ENCODE measurements at places on chromosomes 6 and 20.

GRCh38 chr20:46246559-46246958 lies 61.7 kb downstream of the CDH22 start:
- no peak for DNase-seq

DNA sequence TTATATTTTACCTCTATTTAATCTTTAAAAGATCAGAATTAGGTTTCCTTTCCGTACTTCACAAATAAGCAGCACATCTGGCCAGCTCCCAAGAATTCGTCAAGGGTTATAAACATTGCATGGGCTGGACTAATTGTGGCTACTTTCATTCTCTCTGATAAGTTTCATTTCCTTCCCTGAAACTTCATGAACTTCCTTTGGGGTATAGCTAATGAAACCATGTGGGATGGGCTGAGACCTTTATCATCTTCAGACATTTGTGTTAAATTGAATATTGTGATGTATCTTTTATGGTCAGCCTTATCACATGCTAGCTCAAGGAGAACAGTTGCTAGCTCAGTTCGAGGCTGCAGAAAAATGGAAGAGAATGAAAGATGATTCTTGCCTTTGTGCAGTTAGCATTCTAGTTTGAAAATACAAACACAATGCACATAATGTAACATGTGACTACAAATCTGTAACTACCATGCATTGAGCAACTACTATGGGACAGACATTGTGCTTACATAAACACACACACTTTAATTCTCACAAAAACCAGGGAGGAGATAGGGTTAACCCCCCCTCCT lies 1.7 kb upstream of the GMPR start:
- DNase-seq, result no peak

DNA sequence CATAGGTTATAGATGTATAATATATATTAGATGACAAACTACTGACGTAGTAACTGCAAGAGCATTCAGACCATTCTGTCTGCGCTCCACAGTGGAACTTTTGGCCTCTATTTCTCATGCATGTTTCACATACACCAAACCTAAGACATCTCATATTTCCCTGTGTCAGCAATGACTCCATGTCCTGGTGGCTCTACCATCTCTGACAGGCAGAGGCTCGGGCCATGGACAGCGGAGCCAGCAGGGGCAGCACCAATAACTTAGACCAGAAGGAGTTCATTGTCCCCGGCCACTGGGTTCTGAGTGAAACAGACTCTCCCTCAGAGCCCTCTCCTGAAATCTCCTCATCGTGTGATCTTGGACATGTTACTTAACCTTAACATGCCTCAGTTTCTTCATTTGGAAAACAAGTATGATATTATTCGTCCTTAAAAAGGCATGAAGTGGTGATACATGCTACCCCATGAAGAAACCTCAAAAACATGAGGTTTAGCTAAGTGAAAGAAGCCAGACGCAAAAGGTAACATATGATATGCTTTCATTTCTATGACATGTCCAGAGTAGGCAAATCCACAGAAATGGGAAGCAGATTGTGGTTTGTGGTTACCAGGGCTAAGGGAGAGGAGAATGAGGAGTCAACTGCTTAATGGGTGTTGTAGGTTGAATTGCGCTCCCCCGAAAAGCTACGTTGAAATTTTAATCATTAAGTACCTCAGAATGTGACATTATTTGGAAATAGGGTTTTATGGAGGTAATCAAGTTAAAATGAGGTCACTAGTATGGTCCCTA lies 564.0 kb upstream of the JARID2 start:
- DNase-seq, result no peak

DNA sequence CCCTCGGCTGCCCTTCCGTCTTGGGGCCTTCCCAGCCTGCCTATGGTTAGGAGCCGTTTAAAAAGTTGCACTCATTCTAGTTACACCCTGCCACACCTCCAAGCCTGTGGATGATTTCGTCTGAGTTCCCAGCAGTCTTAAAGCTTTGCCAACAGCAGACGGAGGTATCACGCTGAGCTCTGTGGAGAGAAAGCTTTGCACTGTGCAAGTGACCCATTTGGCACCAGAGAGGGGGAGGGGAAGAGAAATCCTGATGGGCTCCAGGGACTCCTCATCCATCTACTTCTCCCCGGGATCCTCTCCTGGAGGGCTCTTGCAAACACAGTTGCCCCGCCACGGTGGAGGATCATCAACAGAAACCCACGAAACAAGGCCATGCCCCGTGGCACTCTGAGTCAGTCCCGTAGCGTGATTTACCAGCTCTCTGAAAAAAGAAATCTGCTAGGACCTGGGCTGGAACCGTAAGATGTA lies 98.8 kb upstream of the CITED2 start:
- DNase-seq, result no peak

DNA sequence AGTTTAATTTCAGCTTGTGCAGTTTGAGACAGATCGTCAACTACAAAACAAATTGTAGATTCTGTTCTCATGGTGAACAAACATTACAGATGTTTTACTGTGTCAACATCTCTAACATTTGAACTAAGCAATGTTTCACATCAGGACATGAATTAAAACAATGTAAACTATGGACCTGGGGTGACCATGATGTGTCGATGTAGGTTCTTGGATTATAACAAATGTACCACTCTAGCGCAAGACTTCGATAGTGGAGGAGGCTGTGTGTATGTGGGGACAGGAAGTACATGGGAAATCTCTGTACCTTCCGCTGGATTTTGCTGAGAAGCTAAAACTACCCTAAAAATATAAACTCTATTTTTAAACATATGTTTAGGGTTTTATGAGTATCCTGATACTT lies 17.1 kb downstream of the HIVEP2 start:
- no peak for DNase-seq

GRCh38 chr20:39105551-39105950 lies 143.4 kb downstream of the DHX35 start:
- DNase-seq, result no peak

DNA sequence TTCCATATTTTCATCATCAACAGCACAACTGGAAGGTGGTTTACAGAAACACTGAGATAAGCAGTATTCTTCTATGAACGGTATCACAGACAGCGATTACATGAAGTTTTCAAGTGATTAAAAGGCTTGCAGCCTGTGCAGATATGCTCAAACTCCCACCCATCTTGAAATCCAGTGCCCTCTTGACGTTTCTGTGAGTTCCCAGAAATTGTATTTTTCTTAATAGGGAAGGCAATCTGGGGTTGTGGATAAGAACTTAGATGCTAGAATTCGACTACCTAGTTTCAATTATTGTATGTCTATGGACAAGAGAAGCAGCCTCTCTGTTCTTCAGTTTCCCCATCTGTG lies 290.3 kb downstream of the ZNF217 start:
- DNase-seq, result no peak

DNA sequence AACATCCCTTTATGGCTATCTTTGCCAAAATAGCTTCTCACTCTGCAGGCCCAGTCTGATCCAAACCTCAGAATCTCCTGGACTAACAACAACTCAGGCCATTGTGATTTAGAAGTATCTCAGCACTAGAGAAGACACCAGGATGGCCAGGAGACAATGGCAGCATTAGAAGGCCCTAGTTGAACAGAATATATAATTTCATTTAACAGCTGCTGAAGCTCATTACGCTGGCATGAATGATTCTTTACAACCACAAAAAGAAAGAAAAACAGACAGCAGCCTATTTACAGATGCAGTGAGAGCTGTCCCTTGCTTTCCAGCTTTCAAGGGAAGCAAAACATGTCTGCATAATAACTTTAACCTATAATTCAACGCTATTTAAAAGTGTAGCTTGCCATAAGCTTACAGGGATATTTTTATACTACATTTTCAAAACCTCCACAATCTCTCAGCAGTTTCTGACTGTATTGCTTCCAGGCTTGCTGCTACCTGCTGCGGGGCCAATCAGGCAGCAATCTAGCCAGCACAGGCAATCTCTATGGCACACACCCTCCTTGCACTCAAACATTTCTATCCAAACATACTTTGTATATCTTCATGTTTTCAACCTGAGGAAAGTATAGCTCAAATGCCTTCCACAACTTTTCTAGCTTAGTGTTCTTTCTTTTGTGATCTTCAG lies 107.3 kb downstream of the OGFRL1 start:
- no peak for DNase-seq

DNA sequence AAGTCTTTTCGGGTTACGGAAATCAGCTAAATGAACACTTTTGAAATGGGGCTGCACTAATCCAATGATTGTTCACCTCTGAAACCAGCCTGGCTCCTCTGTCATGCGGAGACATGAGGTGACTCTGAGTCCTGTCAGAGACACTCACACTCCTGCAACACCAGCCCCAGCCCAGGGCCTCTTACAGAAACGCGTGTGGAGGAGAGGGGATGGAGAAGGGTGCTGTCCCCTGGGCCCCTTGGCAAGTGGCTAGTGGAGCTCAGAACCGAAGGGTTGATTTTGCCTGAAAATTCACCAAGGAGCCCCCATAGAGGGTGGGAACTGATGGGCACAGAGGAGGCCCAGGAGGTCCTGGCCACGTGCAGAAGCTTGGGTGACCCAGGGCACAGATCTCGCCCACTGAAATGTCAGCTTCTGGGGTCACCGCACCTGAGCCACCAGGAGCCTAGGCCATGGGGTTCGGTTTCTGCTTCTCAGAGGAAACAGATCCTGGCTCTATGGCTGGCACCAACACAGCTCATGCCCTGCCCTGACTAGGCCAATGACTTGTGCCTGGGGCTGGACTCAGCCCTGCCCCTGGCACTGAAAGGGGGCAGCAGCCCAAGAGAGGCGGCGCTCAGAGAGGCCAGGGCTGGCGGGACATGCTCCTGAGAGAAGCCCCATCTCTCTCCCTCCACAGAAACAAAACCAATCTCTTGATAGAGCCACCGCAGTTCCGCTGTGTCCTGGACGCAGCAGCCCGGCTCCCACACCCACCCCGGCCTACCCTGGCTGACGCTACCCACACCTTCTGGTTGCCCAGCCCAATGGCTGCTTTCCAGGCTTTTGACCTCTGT lies 144.7 kb downstream of the ERMARD start:
- DNase-seq, result no peak

DNA sequence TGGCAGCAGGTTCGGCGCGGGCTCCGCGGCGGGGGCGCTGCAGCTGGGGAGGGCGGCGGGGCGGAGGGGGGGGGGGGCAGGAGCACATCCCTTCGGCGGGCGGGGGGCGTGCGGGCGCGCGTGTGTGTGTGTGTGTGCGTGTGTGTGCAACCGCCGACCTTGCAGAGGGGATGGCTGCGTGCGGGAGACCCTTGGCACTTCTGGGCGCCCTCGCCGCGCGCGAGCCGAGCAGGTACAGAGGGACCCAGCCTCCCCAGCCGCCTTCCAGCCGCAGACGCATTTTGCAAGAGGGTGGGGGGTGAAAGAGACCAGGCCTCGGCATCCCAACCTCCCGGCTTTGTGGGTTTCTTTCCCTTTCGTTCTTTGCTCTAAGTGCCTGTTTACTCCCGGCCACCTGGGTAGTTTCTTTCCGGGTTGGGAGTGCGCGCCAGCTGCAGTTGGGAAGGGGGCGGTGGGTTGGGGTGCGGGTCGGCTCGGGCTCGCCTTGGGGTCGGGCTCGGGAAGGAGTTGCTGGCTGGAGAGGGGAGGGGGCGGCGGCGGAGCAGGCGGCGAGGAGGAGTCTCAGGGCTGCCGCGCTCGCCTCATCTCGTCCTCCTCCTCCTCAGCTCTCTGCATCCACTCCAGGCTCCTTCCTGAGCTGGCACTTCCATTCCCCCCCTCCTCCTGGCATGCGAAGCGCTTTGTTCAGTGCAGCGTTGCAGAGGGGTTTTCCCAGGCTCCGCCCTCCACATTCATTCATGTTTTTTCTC lies 620 bp downstream of the HIVEP1 start:
- DNase-seq, result peak; percentile 83

DNA sequence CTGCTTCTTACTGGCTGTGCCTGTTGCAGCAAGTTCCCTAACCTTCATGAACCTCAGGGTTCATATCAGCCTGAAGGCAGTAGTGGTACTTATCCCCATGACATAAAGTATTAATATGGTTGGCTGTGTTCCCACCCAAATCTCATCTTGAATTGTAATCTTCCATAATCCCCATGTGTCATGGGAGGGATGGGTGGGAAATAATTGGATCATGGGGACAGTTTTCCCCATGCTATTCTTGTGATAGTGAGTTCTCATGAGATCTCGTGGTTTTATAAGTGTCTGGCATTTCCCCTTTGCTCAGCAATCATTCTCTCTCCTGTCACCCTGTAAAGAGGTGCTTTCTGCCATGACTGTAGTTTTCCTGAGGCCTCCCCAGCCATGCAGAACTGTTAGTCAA lies 61.8 kb downstream of the FAM229B start:
- DNase-seq, result no peak

GRCh38 chr6:35096129-35096862 lies 44.8 kb downstream of the TCP11 start:
- DNase-seq, result peak; percentile 84

GRCh38 chr6:143504369-143504768 lies 7.2 kb downstream of the FUCA2 start:
- DNase-seq, result no peak

- DNase-seq, result no peak
Measured at GRCh38 chr20:54606380-54606779, 131.0 kb downstream of the DOK5 start.

DNA sequence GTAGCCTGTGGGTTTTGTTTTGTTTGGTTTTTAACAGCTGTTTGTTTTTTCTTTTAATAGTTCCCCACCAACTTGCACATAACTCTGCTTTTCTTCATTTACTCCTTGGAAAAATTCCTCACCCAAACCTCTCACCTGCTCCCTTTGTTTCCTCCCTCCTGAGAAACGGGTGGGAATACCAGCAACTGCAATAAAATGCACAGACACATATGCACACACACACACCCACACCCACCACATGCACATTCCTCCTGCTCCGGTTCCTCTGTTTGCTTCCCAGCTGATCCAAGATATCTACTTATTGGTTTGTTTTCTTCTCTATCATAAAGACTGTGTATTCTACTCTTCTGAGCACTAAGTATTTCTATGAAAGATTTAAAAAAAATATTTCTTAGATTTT lies 161.1 kb upstream of the EPHA7 start:
- no peak for DNase-seq

DNA sequence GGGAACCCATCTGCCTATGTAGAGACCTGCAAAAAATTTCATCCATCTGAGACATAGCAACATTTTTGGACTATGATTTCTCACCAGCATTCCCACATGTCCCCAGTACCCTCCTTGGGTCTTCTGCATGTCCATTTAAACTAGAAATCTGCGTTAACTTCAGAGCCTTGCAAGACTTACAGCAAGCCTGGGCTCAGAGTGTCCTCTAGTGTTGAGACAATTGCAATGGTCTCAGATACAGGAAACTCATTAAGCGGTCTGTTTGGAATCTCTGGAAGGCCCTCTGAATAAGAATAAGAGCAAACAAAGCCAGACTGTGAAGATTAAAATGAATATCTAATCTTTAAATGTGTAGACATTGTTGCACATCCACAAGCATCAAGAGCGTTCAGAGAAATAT lies 20.5 kb upstream of the PI3 start:
- no peak for DNase-seq

- no peak for DNase-seq
Measured at GRCh38 chr6:90146024-90146423, 150.6 kb downstream of the BACH2 start.

DNA sequence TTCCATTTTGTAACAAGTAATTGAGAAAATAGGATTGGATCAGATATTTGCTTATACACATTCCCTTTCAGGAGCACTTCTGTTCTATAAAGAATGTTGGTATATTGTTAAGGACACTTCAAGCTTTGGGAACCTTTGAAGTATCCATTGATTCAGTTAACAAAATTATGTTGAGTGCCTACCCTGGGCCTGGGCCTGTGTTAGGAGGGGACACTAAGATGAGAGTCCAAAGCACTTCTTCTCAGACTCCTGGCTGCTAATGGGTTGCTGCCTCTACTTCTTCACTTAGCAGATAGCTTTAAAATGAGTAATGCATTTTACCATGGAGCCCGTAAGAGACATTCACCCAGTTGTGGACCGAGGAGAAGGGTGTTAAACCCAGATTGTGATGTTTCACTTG lies 40.3 kb downstream of the PTPN1 start:
- DNase-seq, result no peak

Measured in RCC 7860 (cell line).